ENCODE measurements at places on chromosomes 12 and 14.

GRCh38 chr14:68950111-68950510, 29.0 kb downstream of the ACTN1 start:
- DNase-seq, result no peak

- DNase-seq, result no peak
These were observed 232.1 kb downstream of the NAV3 start for GRCh38 chr12:78062786-78063185.

DNA sequence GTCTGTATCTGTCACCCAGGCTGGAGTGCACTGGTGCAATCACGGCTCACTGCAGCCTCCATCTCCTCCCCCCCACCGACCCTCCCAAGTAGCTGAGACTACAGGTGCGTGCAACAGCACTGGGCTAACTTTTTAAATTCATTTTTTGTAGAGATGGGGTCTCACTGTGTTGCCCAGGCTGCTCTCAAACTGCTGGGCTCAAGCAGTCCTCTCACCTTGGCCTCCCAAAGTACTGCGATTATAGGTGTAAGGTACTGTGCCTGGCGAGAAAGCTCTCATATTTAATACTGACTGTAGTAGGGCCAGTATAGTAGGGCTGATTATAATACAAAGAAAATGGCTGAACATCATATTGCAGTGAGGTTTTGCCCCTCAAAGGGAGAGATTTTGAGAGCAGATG, 2.4 kb downstream of the RIC8B start:
- no peak for DNase-seq

DNA sequence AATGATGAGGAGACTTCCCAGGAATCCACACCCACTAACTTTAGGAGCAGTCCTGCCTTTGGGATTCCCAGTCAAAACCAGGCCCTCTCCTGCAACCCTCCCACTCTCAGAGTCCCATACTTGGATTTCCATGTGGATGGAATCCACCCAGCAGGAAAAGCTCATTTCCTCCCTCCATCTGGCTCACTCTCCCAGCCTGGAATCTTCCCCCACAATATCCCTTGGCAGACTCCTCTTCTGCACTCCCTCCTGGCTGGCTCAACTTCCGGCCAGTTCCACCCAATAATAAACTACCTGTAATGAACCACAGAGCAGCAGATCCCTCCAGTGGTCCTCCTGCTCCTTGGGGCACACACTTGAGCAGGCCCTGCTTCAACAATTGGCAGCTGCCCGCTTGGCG, 102.8 kb upstream of the EGLN3 start:
- DNase-seq, result no peak

- DNase-seq, result no peak
These were observed 17.5 kb downstream of the CHPT1 start for GRCh38 chr12:101714877-101715444.

- DNase-seq, result no peak
These were observed 204.9 kb upstream of the BCL2L14 start for GRCh38 chr12:11865824-11866223.

DNA sequence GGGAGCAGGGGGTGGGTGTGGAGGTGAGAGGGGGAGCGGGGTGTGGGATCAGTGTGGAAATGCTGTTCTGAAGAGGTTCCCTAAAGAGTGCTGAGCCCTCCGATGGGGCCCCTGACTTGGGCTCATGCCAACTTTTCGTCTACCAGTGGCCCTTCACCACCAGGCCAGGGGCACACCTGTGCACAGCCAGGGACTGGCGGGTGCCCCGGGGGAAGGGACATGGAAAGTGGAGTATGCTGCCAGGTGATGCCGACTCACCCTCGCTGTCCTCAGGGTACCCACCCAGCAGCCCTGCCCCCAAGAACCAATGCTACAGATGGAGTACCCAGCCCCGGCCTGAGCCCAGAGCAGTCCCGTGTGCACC, 26.2 kb downstream of the AMN start:
- DNase-seq, result no peak

DNA sequence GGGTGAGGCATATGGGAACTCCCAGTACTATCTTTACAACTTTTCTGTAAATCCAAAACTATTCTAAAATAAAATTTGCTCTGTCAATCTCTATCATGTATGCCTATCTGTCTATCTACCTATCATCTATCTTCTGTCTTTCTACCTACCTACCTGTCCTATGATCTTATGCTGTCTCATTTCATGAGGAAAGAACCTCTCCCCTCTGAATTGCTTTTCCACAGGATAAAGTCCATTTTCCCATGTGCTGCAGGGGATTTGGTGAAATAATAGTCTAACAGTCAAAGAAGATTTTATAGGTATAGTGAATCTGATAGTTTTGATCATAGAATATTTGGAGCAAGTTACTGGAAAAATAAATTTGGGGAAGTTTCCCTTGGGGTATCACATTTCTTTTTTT, 86.8 kb upstream of the RIC8B start:
- no peak for DNase-seq

DNA sequence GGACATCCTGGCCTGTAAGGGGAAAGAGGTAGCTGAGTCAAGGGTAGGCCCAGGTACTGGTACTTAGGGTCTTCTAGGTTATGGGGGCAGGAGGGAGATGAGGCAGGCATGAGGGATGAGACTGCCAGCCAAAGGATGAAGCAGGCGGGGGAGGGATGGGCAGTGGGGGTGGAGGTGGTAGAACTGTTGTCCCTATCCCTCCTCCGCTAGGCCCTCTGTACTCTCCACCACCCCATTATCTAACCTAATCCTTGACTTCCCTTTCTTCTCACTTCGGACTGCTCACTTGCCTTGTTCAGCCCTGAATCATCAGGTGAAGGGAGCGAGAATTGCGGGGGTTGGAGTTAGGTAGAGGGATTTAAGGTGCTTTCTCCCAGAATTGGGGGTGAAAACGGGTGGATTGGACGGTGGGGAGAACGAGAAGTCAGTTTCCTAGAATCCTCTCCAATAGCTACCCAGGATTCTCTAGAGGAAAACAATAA, 562 bp downstream of the PAN2 start:
- no peak for DNase-seq

GRCh38 chr14:72256055-72256454, 323.8 kb downstream of the RGS6 start:
- no peak for DNase-seq

DNA sequence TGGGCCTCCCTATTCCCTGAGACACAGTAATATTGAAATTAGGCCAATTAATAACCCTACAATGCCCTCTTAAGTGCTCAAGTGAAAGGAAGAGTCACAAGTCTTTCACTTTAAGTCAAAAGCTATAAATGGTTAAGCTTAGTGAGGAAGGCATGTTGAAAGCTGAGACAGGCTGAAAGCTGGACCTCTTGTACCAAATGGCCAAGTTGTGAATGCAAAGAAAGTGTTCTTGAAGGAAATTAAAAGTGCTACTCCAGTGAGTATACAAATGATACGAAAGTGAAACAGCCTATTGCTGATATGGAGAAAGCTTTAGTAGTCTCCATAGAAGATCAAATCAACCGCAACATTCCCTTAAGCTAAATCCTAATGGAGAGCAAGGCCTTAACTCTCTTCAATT, 140.8 kb downstream of the PTCSC3 start:
- DNase-seq, result no peak

GRCh38 chr14:73731111-73731510, 16.9 kb upstream of the PNMA1 start:
- DNase-seq, result no peak

- DNase-seq, result no peak
These were observed 339.6 kb upstream of the TBX3 start for GRCh38 chr12:115023279-115024265.

DNA sequence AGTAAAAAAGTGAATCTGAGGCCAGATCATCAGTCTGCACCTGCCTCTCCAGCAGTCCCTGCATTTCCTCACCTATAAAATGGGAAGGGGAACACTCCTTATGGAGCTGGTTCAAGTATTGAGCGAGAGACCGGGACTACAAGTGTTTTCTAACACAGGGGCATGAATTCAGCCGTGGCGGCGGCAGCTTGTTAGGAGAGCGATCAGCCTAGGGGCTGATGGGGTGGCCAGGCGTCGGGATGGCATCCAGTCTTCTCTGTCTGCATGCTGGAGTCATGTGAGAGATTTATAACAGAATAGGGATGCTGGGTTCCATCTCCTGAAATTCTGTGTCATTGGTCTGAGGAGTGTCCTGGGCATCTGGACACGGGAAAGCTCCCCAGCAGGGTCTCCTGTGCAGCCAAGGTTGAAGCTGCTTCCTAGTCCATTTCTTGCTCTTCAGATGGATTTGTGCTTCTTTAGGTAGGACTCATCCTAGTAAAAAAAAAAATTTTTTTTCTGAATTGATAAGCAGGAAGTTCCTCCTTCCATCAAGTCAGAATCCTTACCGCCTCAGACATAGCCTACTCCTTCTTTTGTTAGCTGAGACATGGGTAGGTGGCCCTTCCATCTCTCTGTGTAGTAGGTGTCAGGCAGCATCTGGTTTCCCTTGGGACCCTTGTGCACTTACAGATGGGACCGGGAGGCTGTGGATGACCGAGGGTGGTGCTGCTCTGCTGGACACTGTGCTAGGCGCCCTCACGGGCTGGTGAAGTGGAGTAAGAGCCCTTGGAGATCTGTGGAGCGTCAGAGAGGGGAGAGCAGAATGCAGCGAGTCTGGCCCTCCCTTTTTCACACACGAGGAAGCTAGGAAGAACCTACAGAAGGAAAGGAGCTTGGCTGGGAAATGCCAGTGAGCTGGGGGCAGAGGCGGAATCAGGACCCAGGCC, 146.7 kb downstream of the TSPAN9 start:
- no peak for DNase-seq

DNA sequence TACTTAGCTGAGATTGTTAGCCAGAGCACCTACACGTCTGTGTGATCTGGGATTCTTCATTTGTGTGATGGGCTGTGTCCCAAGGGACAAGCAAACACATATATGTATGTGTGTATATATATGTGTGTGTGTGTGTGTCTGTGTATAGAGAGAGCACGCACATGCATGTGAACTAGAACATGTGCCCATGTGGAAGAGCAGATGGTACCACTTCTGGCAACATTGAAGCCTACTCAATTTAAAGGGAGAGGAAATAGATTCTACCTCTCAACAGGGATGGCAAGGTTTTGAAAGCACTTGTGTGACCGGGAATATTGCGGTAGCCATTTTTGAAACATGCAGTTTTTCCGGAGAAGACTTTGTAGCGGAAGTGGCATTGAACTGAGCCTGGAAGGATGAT, 1.4 kb downstream of the TOMM20L start:
- no peak for DNase-seq

DNA sequence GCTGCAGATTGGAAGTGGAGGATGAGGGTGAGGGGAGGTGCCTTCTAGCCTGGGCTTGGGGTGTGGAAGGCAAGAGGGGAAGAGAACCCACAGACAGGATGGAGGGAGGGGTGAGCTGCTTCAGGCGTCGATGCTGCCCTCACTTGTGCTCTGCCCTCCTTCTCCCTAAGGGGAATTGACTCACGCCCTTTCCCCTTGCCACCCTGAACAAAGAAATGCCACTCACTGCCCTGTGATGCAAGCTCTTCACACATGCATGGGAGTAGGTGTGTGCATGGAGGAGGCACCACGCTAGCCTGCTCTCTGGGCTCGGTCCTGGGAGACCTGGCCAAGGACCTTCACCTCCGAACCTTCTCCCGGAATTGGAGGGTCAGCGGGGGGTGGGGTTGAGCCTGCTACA, 35.7 kb upstream of the PRMT8 start:
- no peak for DNase-seq

DNA sequence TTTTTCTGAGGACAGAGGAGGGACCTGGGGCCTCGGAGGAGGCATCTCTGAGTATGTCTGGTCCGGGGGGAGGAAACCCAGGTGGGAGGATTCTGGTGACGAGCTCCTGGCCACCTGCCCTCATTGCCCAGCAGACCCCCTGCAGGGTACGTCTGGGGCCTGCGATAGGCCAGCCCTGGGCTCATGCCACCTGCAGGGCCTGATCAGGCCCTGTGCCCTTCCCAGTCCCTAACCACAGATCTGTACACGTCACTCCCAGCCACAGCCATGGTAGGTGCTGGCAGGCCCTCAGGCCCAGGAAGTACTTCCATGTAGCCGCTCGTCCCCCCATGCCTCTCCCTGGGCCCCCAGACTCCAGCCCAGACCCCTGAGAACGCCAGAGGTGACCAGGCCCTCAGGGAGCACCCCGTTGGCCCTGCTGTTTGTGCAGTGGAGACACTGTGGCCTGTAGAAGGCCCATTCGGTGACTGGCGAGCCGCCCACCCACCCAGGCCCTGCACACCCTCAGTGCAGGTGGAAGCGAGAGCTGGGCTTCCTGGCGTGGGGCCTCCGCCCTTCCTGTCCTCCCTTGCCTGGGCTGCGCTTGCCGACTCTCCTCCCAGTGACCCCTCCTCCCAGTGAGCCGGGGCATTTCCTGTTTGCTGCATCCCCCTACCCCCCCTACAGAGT, 5.7 kb downstream of the INF2 start:
- DNase-seq, result peak; percentile 41

GRCh38 chr14:60861545-60862140, 119.2 kb downstream of the TRMT5 start:
- no peak for DNase-seq

DNA sequence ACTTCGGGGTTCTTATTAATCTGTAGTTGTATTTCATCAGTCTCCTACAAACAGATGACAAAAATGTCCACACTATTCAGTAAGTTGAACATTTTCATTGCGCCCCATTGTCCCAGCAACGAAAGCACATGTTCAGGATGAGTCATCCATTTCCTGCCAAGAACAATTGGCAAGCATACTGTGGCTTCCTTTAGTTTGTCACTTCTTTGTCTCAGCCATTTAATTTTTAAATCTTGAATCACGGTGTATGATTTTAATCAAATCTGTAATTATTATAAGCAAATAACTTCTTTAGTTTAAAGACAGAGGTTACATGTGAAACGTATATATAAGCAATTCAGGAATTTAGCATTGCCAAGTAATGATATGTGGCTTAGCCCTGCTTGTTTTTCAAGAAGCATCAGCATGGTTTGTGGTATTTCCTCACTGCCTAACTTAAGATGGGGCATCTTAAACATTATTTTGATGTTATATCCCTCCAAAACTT, 211.3 kb upstream of the KRR1 start:
- peak; percentile 15 for DNase-seq

- no peak for DNase-seq
These were observed 17.9 kb upstream of the FBXO34 start for GRCh38 chr14:55253276-55253675.

DNA sequence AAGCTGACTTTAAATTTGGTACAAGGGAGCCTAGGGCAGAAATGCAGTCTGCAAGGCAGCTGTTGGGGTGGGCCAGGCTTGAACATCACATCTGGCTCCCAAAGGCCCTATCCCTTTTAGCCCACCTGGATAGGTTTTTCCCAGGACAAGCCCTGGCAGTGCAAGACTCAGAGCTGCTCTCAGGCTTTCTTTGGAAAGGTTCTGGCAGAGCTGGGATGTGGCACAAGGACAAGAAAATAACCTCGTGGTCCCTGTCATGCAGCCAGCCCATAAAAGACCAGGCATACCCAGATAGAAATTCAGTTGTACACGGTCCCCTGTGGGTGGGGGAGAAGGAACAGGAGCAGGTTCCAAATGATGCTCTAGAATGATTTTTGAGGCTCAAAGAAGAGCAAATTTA, 206.9 kb downstream of the TTC7B start:
- no peak for DNase-seq

- DNase-seq, result no peak
These were observed 14.3 kb downstream of the SYNDIG1L start for GRCh38 chr14:74411671-74412070.

DNA sequence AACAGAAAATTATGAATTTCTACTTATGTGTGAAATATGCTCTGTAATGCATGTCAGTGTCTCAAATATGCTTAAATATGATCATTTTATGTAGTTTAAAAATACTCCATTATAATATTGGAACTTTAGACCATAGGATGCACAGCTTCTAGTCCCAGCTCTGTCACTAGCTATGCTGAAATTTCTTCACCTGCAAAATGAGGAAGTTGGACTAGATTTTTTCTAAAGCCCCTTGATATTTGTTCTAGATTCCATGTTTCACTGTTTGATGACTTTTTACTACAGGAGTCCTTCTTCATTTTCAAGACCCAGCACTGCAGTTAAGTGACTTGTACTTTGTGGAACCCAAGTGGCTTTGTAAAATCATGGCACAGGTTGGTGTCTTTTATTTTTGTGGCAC, 90.1 kb downstream of the LRRK2 start:
- no peak for DNase-seq
